NCI-H82 (cell line): ENCODE measurements at places on chromosomes 11 and 22.
A peak's percentile ranks its signal among the peaks of the same experiment; 100 is the strongest.

GRCh38 chr22:28783786-28784671 lies 11.5 kb downstream of the CCDC117 start:
- no peak for DNase-seq

DNA sequence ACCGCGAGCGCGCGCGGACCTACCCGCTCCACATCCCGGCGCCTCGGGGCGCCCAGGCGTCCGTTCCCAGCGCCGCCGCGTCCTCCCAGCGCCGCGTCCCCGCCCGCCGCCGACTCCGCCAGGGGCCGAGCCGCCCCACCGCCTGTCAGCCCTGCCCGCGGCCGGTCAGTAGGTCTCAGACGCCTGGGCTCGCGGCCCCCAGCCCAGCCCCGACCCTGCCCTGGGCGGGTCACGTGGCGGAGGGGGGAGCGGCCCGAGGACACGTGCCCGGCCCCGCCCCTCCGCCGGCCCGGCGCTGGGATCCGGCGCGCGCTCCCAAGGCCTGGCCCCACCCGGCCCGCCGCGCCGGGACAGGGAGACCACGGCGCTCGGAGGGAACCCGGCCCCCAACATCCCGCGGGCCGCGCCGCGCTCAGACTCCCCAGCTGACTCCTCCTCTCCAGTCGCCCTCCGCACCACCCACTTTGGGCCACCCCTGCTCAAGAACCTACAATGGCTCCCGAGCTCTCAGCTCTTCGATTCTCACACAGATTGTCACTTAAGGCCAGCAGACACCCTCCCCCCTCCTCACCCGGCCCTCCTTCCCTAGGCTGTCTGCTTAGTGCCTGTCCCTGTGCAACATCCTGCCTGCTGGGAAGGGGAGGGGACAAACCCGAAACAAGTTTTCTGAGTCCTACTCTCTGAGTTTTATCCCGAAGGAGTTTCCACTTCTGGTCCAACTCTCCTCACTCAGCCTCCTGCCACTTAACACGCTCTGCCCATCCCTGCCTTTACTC lies at the start of gene RAB3IL1:
Gene RAB3IL1, minus strand, starts transcription at position 233 of the 776 bp plus-strand sequence. Its CDS starts 199 bp downstream, at position 34.
- peak; percentile 24 for DNase-seq

DNA sequence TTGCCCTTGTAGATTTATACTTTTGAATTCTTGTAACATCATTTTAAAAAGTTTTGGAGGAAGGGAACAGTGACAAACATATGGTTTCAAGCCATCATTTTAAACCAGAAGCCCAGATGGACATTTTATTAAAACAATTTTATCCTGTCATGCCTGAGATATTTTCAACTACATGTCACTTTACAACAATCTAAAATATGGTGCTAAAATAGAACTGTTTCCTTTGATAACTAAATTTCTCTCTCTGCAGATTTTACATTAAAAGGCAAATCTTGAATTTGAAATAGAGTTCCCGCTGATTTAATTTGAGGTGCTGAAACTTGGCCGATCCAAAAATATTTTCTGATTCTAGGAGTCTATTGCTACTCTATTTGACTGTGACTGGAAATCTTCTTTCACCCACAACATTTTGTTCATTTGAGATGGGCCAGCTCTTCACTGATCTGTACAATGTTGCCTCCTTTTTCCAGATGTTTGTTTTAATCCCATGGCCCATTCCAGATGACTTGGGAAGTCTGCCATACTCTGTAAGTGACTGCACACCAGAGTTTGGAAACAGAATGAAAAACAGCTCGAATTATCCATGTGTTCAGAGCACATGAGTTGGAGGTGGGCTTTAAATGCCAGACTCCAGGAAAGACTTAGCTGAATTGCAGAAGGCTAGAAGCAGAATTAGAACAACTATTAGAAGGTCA lies 402.5 kb downstream of the TMEM135 start:
- no peak for DNase-seq

DNA sequence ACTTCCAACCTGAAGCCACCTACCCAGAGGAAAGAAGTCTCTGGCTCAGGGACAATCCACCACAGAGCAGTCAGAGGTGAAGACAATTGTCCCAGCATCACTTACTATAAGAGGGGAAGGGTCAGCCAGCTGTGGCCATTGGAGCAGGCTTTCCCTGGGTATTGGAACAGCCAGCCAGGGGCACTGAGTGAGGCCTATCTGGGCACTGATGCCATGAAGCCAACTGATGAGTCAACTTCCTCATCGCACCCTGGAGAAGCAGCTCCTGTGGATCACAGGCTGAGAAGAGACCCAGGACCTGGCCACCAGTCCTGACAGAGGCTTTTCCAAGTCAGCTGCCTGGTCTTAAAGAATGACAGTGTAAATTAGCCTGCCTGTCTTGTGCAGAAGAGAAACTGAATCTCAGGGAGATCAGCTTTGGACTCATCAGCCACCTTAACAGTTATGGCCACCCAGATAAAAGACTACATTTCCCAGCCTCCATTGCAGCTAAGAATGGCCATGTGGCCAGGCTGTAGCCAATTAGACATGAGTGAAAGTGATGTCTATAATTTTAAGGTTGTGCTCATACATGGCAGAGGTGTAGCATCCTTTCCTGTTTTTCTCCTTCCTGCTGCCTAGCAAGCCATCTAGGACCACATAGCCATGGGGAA lies 19.0 kb downstream of the CHST1 start:
- DNase-seq, result peak; percentile 46

GRCh38 chr22:49392841-49393510 lies 434.7 kb downstream of the BRD1 start:
- no peak for DNase-seq

GRCh38 chr22:33180356-33180755 lies 122.2 kb upstream of the SYN3 start:
- no peak for DNase-seq

DNA sequence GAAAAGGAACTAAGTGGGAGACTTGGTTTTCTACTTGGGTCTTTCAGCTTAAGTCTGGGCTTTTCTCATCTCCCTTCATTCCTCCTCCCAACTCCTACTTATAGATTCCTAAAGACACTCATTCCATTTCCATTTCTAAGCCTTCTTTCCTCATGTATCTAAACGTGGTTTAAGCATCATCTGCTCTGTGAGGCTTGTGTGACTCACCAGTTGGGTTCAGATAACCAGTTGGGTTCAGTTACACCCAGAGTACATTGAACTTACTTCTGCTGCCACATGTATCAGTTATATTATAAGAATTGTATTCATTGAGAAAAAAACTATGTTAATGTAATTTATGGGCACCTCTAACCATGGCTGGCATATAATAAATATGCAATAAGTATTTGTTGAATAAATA lies 831.2 kb upstream of the CCDC90B start:
- DNase-seq, result no peak

DNA sequence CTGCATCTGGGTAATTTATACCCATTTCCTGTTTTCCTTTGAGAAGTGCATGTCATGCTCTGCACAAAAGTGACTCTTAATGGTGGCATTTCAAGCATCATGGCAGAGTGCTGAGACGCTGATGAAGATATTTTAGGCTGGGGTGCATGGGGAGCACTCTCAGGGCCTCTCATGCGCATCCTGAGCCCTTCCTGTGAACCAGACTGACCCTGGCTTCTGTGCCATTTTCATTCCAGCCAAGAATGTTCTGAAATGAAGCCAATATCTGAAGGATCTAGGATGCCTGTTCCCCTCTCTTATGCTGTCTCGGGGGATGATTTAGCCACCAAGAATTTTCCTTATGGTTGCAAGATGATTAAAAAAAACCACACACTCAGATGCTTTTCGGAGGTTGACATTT lies 61.5 kb downstream of the MIAT start:
- DNase-seq, result no peak

DNA sequence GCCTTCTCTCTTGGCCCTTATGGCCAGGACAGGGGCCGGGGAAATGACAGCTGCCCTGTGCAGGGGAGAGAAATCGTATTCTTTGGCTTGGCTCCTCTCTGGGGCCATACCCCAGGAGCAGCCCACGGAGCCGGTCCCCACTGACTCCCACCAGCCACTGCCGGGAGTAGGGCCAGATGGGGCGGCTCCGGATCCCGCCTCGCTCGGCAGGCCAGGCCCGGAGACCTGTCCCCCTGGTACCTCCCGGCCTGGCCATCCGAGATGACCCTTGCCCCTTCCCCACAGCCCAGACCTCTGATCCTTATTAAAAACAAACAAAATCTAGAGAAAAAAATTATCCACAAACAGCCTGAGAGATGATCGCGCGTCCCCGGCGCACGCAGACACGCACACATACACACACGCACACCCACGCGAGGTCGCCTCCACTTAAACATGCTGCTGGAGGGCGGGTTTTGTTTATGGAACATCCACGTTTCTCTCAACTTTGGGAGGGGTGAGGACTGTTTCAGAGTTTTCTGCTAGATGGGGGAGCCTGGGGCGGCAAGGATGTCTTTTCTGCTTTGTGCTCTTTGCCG lies 59.1 kb downstream of the IGLL1 start:
- peak; percentile 60 for DNase-seq

DNA sequence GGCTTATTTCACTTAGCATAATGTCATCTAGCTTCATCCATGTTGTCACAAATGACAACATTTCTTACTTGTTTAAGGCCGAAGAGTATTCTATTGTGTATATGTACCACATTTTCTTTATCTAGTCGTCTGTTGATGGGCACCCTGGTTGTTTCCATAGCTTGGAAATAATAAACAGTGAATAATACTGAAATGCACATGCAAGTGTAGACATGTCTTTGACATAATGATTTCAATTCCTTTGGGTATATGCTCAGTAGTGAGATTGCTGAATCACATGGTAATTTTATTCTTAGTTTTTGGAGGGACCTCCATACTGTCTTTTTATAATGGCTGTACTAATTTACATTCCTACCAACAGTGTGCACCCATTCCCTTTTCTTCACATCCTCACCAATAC lies 508.0 kb downstream of the NELL1 start:
- no peak for DNase-seq

GRCh38 chr11:109554951-109555350 lies 133.0 kb downstream of the C11orf87 start:
- DNase-seq, result no peak

DNA sequence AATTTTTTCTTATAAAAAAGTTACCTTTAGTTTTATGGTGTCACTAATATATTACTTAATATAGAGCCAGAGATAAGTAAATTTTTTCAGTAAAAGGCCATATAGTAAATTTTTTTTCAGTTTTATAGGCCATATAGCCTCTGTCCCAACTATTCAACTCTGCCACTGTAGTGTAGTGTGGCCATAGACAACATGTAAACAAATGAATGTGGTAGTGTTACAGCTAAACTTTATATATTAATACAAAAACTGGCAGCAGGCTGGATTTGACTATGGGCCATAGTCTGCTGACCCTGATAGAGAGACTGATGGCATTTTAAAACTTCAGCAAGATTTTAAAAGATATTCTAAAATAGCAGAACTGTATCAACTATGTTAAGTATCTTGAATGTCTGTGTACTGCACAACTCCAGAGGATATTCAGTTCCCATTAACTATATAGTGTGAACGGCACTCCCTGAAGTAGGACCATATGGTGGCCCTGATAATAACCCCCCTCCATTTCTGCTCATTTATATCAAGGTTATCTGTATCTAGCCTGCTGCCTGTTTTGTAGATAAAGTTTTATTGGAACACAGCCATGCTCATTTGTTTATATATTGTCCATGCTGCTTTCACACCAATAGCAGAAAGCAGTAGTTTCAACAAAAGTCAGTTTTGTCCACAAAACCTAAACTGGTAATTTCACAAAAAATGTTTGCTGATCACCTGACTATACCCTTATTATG lies 71.6 kb downstream of the PRMT3 start:
- peak; percentile 73 for DNase-seq

- DNase-seq, result no peak
Measured at GRCh38 chr22:39220890-39221850, 23.6 kb downstream of the PDGFB start.

DNA sequence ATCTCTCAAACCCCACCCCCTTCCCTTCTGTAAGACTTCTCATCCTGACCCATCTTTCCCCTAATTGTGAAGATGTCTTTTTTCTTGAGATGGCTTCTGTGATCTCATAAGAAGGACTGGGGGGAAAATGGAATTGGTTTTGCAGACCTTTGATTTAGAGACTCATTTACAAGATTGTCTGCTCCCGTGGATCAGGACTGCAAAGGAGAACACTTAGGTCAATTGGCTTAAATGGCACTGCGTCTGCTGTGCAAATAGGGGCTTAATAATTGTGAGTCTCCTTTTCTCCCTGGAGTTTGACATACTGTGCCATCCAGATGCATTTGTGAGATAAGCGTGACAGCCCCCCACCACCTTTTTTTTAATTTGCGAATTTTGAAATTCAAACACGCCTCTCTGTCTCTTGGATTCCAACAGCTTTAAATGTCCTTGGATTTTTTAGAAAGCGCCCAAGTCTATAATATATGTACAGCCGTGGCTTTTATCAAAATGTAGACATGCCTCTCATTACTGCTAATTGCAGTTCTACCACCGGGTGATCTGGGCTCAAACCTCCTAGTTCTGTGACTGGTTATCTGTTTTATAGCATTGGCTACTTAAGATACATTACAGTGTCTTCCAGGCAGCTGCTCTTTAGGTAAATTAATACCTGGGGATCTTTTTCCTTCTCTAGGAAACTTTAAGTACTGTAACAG lies 150.0 kb downstream of the DBX1 start:
- peak; percentile 83 for DNase-seq

DNA sequence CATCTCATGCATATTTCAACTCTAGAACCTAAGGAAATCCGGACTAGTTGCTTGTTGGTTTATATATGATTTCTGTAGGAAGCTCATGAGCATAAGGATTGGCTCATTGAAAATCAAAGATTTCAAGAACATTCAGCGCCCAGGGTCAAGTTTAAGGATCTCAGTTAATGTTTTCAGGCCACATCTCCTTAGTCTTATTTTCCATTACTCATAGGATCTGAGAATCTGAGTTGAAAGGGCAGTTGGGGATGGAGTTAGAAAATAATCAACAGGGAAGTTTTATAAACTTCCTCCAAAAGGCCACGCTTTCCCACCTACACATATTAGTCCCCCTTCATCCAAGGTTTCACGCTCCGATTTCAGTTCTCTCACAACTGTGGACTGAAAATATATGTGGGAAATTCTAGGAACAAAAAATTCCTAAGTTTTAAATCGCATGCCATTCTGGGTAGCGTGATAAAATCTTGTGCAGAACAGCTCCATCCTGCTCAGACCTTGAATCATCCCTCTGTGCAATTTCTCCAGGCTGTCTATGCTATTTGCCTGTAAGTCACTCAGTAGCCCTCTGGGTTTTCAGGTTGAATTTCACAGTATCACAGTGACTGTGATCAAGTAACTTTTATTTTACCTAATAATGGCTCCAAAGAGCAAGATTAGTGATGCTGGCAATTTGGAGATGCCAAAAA lies 160.2 kb downstream of the KIRREL3 start:
- DNase-seq, result no peak

DNA sequence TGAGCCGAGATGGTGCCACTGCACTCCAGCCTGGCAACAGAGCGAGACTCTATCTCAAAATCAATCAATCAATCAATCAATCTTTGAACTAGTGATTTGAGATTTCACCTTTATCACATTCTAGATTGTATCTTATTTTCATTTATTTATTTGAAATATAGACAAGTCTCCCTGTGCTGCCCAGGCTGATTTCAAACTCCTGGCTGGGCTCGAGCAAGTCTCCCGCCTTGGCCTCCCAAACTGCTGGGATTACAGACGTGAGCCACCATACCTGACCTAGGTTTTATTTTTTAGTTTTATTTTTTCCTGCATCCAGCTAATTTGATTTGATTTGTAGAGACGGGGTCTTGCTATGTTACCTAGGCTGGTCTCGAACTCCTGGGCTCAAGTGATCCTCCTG lies 17.1 kb downstream of the F2 start:
- DNase-seq, result no peak

GRCh38 chr22:31968022-31968421 lies 23.7 kb downstream of the YWHAH start:
- DNase-seq, result peak; percentile 7
